GM12864 (cell line): ENCODE measurements at places on chromosomes 3 and 15.

GRCh38 chr15:73691396-73691795 lies 7.2 kb downstream of the CD276 start:
- no peak for DNase-seq

DNA sequence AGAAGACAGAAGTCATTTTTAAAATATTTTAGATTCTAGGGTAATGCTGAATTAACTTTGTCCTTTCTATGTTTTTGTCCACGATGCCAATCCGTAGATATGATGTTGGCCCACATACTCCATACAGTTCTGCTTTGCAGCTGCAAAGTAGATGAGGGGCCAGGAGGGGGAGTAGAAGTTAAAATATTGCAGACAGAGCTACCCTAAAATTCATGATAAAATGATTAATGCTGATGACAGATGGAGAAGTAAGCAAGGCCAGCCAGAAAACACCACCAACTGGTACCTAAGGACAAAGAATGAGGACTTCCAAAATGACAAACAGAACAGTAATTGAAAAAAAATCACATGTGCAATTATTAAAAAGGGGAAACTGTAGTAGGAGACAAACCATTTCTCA lies 756.6 kb upstream of the ARPP21 start:
- no peak for DNase-seq

DNA sequence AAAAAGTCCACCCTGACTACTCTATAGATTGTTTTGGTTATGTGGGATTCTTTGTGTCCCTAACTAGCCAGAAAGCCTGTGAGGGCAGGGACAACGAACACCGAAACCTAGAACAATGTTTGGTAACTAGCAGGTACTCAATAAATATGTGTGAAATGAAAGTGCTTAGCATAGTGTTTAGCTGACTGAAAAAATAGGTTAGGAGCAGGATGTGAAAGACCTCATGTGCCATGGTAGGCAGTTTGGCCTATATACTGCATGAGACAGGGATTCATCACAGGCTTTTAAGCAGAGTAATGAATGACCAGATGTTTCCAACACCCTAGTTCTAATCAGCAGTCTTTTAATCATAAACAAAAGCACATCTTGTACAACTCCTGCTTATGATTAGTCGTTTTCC lies 64.2 kb downstream of the MYO5A start:
- peak; percentile 82 for DNase-seq

DNA sequence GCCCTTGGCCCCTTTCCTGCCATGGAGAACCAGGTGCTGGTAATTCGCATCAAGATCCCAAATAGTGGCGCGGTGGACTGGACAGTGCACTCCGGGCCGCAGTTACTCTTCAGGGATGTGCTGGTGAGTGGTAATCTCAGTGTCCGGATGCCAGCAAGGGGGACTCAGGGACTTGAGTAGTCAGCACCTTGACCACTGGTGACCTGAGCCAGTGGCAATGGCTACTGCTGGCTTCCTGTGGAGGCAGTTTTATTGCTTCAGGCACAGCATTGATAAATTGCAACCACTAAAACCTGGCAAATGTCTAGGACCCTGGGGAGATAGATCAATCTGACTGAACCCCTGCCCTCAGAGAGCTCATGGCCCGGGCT lies 830 bp downstream of the MAP2K5 start:
- no peak for DNase-seq

GRCh38 chr3:160576621-160577020 lies 11.2 kb upstream of the KPNA4 start:
- DNase-seq = no peak

DNA sequence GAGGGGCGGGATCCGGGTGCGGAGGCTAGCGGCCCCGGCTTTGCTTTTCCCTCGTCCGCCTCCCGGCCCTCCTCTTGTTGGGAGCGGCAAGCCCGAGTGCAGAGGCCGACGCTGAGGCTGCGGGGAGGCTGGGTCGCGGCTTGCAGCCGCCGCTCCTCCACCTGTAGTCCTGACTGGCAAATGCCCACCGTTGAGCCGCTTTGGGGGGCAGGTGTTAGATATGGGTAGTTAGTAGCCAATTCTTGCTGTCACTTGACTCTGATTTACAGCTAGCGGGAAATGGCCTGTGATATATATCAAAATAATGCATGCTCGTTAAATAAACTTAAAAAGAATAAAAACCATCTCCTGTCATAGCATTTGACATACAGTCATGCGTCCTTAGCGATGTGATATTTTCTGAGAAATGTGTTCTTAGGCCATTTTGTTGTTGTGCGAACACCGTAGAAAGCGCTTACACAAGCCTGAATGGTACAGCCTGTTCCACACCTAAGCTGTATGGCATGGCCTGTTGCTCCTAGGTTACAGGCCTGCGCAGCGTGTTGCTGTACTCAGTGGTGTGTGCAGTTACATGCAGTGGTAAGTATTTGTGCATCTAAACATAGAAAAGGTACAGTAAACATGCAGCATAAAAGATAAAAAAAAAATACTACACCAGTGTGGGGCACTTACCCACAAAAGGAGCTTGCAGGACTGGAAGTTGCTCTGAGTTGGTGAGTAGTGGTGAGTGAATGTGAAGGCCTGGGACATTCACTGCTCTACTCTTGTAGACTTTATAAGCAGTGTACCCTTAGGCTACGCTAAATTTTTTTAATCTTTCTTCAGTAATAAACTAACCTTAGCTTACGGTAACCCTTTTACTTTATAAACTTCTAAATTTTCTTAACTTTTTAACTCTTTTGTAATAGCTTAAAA lies 873 bp downstream of the CAPN7 start:
- no peak for DNase-seq

DNA sequence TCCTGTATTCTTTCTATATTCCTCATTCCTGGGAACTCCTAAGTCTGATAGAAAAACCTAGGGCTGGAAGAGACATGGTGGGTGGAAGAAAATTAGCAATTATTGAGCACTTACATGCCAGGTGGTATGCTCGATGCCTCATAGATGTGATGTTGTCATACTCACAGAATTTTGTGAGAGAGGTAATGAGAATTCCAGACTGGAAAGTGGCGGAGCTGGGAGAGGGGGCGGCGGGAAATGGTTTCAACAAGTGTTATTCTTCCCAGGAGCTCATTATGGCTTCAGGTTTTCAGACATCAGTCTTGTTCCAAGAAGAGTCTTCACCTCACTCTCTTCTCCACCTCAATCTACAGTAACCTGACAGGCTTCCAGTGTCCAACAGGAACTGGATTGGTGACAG lies 16.2 kb downstream of the TIMP4 start:
- no peak for DNase-seq

DNA sequence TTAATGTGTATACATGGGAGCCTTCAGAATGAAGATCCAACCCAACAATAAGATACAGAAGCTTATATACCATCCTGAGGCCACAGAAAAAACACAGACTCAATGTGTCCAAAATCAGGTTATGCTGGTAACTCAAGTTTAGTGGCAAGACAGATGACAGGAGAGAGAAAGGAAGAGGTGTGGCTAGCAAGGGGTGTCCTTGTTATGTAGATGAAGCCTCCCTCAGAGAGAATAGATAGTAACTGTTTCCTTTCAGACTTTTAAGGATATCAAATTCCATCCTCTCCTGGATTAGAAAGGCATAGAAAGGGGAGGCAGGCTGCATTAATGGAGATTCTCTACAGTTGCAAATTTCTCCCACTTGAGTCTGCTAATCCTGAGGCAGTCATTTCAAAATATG lies 447.4 kb downstream of the GABRB3 start:
- no peak for DNase-seq

- no peak for DNase-seq
Measured at GRCh38 chr3:170753421-170754310, 116.3 kb downstream of the RPL22L1 start.
